Motor neuron (in vitro differentiated cells): ENCODE measurements at places on chromosomes 13 and 19.

GRCh38 chr19:18634612-18635297 lies 2.1 kb upstream of the KLHL26 start:
- ATAC-seq, result no peak

GRCh38 chr13:100176801-100177400 lies 88.0 kb downstream of the PCCA start:
- peak; percentile 94 for ATAC-seq

GRCh38 chr13:100522618-100523309 lies 65.8 kb downstream of the GGACT start:
- no peak for ATAC-seq

DNA sequence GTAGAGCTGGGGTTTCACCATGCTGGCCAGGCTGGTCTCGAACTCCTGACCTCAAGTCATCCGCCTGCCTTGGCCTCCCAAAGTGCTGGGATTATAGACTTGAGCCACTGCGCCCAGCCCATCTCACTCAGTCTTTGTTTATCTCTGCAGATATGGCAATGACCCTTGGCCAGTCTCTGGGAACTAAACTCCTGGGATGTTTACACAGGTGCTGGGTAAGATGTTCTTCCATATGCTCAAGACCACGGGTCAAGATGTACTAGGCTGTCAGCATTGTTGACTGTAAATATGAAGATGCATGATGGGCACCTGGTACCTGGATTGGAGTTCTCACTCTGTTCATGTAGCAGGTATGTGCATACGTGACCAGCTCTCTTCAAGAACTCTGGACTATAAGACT lies 35.8 kb downstream of the ZNF473 start:
- ATAC-seq, result no peak

- peak; percentile 96 for ATAC-seq
These were observed 28.2 kb downstream of the KCNC3 start for GRCh38 chr19:50300814-50301606.

- no peak for ATAC-seq
These were observed 924 bp downstream of the TNFSF13B start for GRCh38 chr13:108270442-108270841.

DNA sequence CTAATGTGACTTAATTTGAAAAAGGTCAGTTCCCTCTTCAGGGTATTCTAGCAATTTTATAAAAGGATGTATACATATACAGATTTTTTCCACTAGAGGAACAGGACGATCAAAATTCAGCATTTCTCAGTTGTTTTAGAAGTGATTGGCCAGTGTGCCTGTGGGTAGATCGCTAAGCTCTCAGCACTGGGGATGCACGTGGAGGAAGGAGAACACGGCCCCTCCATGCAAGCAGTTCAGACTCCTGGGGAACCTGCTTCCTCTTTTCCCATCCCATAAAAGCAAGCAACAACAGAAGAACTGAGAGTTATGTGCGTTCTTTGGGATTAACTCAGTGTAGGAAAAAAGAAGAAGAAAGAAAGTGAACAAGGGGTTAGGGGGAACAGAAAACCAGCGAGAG lies 328.8 kb downstream of the FOXO1 start:
- ATAC-seq, result no peak

DNA sequence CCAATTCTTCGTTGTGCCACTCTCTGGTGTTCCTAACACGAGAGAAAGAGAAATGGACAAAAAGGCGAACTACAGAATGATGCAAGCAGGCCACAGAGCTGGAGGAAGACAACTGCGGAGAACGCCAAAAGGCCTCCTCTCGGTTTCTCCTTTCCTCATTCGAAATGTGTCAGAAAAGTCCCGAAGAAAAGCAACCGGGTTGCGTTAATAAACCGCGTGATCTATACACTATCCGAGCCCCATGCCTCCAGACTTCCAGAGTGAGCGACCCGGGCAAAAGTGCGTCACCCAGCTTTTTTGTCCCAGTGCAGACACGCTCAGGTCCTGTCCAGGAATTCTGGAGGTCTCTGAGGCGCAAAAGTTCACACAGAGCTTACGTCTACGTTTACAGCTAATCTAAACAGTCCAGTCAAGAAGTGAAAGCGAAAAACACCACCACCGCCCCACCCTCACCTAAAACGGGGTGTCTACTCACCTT lies 413 bp downstream of the N4BP2L2 start:
- ATAC-seq, result peak; percentile 66

DNA sequence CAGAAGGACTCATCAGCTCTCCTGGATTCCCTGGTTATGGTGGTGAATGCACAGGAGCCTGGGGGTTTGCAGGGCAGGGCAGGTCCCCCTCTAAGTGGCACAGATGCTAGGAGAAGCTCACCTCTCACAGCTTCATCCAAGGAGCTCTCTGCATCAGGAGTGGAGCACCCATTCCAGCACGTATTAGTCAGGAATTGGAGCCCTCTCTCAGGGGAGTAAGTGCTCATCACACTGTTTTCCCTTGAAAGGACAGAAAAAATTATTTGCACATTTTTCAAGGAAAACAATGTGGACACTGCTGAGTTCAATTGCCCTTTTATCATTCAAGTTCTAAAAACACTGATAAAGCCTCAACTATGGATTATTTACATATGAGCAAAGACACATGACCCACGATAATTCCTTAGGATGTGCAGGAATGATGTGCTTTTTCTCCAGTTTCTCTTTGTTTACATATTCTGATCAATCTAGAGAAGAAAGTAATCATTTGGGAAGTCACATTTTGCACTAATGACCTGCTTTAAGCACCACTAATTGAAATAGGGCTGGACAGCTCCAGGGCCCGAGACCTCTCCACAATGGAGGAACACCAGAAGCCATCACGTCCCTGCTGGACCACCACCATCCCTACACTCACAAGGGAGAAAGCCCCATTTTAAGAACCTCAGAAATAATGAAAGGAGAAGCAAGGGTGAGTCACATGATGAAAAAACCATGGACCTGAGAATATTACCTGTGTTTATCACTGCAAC lies 40.6 kb downstream of the SOHLH2 start:
- no peak for ATAC-seq
